ENCODE measurements at places on chromosomes 5 and 9.

DNA sequence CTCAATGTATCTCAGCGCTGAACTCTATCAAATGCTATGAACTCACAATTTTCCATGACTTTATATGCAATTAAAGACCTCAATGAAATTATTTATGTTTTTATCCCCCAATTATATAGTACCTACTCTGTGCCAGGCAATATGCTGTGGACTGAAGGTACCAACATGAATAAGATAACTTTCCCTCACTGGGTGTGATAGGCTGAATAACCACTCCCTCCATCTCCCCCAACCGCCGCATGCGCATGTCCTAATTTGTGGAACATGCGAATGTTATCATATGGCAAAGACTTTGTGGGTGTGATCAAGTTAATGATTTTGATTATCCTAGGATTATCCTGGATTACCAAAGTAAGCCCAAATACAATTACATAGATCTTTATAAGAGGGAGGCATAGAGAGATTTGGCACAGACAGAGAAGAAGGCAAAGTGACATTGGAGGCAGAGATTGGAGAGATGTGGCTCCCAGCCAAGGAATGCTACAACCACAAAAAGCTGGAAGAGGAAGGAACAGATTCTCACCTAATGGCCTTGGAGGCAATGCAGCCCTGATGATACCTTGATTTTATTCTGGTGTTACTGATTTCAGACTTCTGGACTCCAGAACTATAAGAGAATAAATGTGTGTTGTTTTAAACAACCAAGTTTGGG is 149.1 kb upstream of the VCAN start:
- no peak for DNase-seq

GRCh38 chr9:78763424-78763823 is 466.5 kb downstream of the PSAT1 start:
- no peak for DNase-seq

DNA sequence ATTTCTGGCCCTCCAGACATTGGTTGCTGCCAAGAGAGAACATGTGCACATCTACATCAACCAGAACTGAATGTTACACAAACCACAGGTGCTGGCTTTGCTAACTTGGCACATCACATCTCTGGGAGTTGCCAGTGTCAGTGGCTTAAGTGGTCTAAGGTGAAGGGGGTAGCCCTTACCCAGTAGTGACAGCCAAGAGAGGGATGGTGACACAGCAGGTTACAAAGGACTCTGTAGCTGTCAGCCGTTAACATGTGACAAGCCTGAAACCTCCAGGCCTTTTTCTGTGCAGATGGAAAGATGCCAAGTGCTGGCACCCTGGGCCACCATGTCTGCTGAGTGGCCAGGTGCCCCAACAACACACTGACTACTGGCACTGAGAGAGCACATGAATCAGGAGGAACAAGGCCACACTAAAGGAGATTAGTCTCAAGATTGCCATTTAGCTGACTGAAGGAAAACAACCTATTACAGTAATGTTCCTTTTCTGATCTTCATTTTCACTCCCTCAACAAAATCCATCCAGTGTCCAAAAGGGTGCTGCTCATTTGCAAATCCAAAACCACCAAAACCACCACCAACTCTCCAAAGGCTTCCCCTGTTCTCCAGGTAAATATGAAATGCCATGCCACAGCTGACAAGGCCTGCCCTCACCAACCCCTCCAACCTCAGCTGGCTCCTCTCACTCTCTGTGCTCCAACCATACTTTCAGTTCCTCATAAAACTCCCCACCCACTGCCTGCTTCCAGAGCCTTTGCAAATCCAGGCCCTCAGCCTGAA is 20.2 kb downstream of the SIL1 start:
- no peak for DNase-seq

DNA sequence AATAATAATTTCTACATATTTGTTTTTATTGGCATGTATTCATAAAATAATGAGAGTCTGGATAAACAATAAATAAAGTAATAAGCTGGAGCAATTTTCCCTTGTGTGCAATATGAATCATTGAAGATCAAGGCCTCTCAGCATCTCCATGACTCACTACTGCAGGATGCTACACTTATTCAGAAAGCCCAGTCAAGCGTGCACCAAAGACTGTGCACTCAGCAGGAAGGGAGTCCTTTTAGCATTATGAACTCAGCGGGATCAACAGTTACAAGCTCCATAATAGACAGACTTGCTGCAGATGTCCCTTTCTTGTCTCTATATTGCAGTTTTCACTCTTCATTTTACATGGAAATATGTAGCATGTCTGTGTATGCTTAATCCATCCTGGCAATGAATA is 485.3 kb downstream of the CDH9 start:
- peak; percentile 26 for DNase-seq

DNA sequence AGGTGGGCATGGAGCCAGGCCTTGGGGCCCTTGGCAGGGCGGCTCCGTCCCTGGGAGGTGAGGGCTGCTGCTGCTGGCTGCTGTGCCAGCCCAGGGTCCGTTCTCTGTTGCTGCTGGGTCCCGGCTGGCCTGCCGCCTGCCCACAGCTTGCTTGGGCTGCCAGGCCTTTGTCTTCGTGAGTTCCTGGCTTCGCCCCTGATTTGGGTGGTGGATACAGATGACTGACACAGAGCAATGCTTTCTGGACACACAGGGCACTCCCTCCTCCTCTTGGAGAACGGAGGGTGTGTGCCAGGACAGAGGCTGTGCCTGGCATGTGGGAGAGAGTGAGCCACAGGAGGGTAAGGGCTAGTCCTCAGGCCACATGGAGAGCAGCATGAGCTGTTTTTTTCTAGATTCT is 166.1 kb downstream of the MACROH2A1 start:
- DNase-seq = no peak

DNA sequence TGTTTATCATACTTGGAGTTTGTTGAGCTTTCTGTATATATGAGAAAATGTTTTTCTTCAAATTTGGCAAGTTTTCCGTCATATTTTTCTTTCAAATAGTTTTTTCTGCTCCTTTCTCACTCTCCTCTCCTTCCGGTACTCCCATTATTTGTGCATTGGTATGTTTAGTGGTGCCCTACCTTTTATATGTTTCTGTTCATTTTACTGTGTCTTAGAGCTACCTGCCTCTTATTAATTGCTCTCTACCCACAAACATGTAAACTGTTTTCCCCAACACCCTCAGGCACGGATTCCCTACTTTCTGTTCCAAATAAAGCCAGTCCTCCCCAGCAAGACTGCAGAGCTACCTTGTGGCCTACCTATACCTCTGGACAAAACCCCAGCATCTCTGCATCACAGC is 60.6 kb upstream of the S1PR3 start:
- DNase-seq = no peak

- no peak for DNase-seq
Observed at GRCh38 chr5:150428106-150428876, 15.6 kb upstream of the CD74 start.

GRCh38 chr9:36999728-37000333 is 34.2 kb downstream of the PAX5 start:
- no peak for DNase-seq

- no peak for DNase-seq
Observed at GRCh38 chr5:82911910-82912309, 165.3 kb downstream of the TMEM167A start.
